Aorta (tissue), 5 donors: ENCODE measurements at places on chromosomes 4 and X. TPM values are rescaled to one million over a fixed set of nuclear protein-coding genes. Genes with fewer than 3 reads are reported as not detected.
A peak's percentile ranks its signal among the peaks of the same experiment; 100 is the strongest.

The CHIC2 gene
- total RNA-seq = 31.8 TPM

GRCh38 chrX:24859211-24859841 lies 156.4 kb downstream of the ARX start:
- H3K27ac ChIP-seq = no peak overlapping the region
- no peak for DNase-seq
- no peak overlapping the region for H3K4me3 ChIP-seq
- no peaks in the 10 kb centered on the region for H3K36me3 ChIP-seq
- no peaks in the 10 kb centered on the region for H3K27me3 ChIP-seq

- no peaks in the 10 kb centered on the region for H3K36me3 ChIP-seq
- peaks cover 3% of the 10 kb centered on the region for H3K4me1 ChIP-seq
- H3K27ac ChIP-seq = peak overlapping the region; percentile 97
- DNase-seq = no peak
- no peaks in the 10 kb centered on the region for H3K27me3 ChIP-seq
These were observed 19.7 kb downstream of the RWDD4 start for GRCh38 chr4:183639291-183639690.

DNA sequence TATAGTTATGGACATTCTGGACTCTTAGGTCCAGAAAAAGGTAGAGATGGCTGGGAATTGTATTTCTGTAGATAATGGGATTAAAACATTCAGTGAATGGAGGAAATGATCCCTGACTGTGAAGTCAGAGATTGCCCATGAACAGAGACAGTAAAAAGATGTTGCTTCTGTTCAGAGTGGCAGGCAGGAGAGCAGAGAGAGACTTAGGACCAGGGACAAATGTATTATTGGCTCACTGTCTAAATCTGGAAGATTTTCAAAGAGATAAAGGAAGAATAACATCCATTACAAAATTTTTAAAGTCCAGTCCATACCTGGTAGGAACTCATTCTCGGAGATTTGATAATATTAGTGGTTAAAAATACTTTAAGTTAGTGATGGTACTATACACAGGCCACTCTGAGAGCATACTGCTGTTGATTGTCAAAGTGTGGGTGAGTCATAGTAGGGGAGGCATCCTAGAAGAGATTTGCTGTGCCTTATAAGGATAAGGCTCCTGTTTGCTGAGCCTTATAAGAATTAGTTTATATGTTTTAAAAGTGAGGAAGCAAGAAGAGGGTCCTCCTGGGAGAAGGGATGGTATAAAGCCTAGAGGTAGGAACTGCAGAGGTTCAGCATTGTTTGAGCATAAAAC lies 53.0 kb downstream of the JADE3 start:
- no peaks in the 10 kb centered on the region for H3K4me1 ChIP-seq
- no peak overlapping the region for H3K4me3 ChIP-seq
- H3K27me3 ChIP-seq = no peaks in the 10 kb centered on the region
